ENCODE measurements at places on chromosomes 13 and 19.
A peak's percentile ranks its signal among the peaks of the same experiment; 100 is the strongest.

GRCh38 chr19:18279516-18280246 is 1.7 kb downstream of the JUND start:
- peak; percentile 97 for DNase-seq

DNA sequence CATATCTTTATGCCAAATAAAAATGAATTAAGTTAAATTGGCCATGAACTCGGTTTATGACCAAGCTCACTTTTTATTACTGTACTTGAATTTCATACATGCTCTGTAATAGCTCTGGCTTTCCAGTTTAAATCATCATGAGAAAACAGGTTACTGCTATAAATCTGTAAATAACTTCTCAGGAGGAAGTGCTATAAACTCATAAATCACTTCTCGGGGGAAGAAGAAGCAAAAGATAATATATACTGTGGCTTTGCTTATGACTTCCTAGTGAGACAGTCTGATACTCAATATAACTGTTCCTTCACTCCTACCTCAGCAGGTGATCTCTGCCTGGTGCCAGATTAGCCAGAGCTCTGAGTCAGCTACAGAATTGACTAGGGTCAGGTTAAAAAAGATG is 12.5 kb downstream of the SUPT20H start:
- DNase-seq = no peak

- DNase-seq = peak; percentile 59
These were observed 28.2 kb downstream of the CKM start for GRCh38 chr19:45294291-45295029.

DNA sequence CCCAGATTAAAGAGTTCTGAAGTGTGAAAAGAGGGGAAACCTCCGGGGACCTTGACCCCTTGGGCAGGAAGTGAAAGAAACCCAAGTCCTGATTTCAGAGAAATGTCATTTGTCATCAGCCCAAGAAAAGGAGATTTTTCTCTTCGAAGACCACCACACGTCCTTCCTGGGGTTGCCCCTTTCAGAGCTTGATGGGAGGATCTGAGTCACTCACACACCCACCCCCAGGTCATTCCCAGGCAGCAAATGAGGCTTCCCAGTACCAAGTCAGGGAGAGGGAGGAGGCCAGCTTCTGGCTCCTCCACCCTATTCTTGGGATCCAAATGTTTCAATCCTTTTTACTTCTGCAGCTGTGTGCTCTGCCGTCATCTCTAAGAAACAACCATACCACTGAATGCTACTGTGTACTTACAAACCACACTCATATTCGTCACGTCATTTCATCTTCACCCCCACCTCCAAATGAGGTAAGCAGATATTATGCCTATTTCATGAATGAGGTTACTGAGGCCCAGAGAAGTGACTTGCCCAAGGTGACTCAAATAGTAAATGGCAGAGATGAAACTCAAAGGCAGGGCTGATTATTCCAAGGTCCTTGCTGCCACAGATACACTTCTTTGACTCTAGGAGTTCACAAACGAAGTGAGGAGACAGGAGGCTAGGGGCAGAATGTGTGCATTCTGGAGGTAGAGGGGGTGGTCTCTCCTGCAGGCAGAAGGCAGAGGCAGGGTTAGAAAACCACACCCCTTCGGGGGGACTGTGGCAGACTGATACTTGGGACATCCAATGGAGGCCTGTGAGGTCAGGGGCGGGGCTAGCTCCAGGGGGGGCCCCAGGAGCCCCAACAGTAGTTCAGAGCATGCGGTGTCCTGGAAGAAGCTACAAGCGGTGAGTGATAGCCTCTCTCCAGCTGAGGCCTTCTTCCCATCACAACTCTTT is 5.0 kb upstream of the KMT2B start:
- no peak for DNase-seq

- DNase-seq = no peak
These were observed 242.6 kb downstream of the DCT start for GRCh38 chr13:94236872-94237271.

DNA sequence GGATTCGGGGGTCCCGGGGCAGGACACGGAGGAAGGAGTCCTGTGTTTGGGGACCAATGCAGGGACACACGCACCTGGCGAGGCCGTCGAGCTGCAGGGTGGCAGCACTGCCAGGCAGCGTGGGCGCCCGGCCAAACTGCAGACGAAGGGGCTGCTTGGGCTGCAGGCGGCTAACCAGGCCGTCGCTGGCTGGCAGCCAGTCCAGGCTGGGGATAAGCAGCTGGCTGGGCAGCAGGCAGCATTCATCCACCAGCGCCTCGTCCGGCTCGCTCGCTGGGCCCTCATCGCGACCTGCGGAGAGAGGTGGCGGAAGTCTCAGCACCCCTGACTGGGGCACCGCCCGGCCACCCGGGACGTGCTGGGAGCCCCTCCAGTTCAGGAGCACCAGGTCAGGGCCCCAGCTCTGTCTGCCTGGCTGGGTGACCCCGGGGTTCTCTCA is 11.5 kb downstream of the CFD start:
- DNase-seq = no peak

GRCh38 chr13:44874886-44875630 is 114.2 kb downstream of the NUFIP1 start:
- DNase-seq = no peak

DNA sequence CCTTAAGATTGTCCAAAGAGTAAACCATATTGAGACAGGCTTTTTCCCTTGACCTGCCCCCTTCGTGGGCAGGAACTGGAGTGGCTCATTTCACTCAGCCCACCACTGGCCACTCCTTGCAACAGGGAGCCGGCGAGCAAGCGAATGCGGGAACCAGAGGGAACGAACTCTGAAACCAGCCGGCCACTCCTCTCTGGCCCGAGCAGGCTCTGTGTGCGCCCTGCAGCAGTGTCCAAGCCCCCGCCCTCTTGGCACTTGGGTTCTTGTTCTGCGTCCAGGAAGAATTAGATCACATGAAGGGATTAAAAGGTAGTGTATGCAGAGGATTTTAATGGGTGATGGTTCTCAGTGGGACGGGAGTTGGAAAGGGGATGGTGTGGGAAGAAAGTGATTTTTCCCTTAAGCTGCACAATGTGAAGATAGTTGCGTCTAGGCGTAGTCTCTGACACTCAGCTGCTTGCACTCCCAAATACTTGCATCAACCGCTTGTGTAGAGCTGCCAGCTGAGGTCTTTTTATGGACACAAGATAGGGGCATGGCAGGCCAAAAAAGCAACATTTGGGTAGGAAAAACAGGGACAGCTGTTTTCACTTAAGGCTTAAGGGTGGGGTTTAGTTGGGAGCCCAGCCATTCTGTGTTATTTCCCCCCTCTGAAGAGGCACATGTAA is 1209.7 kb upstream of the PCDH20 start:
- no peak for DNase-seq

- DNase-seq = no peak
These were observed 8.5 kb downstream of the SOX21 start for GRCh38 chr13:94703721-94704314.

DNA sequence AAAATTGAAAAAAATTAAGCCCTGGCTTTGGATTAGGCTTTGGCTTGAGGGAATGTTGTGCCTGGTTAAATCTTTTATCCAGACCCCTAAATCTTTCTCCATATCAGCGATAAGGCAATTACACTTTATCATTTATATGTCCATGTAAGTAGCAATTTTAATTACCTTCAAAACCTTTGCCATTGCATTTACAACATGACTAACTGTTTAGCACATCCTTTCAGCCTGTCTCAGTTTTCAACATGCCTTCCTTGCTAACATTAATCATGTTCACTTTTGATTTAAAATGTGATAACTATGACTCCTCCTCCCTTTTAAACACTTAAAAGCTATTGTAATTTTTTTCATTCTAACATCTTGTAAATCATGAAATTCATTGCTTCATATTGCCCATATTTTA is 583.7 kb downstream of the SLITRK1 start:
- DNase-seq = no peak

GRCh38 chr13:106361621-106362020 is 173.8 kb downstream of the EFNB2 start:
- DNase-seq = no peak

DNA sequence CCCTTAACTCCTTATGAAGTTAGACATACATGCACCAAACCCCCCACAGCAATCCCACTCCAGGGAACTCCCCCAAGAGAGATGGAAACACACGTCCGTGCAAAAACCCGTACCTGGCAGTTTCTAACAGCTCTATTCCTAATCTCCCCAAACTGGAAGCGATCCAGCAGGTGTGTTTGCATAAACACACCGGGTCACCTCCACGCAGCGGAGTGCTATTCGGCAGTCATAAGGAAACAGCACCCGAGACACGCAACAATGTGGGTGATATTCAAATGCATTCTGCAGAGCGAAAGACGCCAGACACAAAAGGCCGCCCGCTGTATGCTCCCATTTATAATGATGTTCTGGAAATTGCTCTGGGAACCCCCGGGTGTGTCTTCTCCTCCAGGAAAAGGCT is 6.8 kb upstream of the ZNRF4 start:
- no peak for DNase-seq

DNA sequence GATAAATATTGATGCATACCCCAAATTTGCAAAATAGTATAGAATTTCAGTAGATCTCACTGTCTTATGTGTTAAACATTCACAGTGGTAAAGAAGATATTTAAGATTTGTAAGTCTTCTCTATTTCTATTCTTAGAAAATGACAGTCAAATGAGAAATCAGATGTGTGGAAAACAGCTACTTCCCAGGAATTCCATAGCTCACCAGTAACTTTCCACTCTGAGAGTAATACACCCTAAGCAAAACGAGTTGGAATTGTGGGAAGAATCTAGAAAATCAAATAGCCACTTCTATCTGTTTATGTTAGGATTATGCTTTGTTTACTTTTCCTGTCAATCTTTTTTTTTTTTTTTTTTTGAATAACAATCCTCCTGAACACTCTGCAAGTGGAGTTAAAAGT is 69.1 kb downstream of the FLT1 start:
- DNase-seq = no peak

DNA sequence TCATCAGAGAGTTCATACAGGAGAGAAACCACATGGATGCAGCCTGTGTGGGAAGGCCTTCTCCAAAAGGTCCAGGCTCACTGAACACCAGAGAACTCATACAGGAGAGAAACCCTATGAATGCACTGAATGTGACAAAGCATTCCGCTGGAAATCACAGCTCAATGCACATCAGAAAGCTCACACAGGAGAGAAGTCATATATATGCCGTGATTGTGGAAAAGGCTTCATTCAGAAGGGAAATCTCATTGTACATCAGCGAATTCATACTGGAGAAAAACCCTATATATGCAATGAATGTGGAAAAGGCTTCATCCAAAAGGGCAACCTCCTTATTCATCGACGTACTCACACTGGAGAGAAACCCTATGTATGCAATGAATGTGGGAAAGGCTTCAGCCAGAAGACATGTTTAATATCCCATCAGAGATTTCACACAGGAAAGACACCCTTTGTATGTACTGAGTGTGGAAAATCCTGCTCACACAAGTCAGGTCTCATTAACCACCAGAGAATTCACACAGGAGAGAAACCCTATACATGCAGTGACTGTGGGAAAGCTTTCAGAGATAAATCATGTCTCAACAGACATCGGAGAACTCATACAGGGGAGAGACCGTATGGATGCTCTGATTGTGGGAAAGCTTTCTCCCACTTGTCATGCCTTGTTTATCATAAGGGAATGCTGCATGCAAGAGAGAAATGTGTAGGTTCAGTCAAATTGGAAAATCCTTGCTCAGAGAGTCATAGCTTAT is 17.7 kb downstream of the ZNF613 start:
- DNase-seq = no peak

DNA sequence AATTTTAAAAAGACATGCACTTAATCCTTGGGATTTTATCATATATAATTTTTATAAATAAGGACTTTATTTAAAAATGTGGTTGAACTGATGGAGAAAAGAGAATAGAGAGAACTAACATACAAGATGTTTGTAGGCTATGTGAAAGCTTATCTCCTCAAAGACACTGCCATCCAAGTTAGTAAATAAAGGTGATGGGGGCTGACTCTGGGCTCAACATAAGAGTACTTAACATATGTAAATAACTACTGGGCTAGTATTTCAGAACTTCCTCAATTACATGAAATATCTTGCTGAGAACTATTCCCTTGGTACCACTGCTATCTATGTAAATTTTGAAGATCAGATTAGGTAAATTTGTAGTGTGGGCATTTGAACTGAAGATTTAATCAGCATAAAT is 1017.3 kb upstream of the PCDH20 start:
- DNase-seq = no peak

GRCh38 chr13:76425935-76426334 is 460.3 kb downstream of the KCTD12 start:
- DNase-seq = no peak

- DNase-seq = no peak
These were observed 584 bp downstream of the SMG9 start for GRCh38 chr19:43754253-43754502.

DNA sequence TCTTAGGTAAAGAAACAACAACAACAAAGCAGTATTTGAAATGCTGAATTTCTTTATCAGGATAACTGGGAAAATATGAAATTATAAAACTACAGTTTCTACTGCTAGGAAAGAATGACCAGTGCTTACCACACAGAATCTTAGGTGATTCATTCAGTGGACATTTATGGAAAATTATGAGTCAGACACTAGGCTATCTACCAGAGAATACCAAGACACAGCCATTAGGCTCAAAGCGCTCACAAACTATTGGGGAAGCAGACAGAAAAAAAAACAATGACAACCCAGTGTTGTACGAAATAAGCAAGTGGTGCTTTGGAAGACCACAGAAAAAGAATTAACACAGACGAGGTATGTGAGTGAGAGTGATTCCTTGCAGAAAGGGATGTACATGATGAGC is 1019.5 kb downstream of the PCDH9 start:
- DNase-seq = no peak

- no peak for DNase-seq
These were observed 24.0 kb downstream of the ZSWIM4 start for GRCh38 chr19:13819238-13819637.

GRCh38 chr13:79392882-79393563 is 13.0 kb downstream of the RBM26 start:
- no peak for DNase-seq
